Activated CD8-positive, alpha-beta memory T cell treated with anti-CD3 and anti-CD28 coated beads, Interleukin-2, amount 50 U/mL, for 48 hours (primary cell): ENCODE measurements at places on chromosomes 6 and 20.

DNA sequence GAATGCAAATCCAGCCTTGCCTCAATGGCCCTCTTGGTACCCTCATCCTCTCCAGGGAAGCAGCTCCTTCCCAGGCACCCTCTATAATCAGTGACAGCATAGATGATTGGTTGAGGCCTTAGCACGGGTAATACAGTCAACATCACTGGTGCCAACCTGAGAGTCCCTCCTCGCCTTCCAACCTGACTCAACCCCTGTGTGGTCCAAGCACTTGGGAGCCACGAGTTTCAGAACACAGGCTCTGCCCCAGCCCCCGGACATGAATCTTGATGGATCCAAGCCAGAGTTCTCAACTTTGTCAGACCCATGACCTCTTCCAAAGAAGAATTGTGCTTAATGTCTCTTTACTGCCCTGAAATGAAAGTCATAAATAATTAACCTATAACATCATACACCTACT is 213.9 kb downstream of the PREX1 start:
- no peak for DNase-seq

GRCh38 chr6:74651948-74652842 is 553.7 kb downstream of the COL12A1 start:
- no peak for DNase-seq

DNA sequence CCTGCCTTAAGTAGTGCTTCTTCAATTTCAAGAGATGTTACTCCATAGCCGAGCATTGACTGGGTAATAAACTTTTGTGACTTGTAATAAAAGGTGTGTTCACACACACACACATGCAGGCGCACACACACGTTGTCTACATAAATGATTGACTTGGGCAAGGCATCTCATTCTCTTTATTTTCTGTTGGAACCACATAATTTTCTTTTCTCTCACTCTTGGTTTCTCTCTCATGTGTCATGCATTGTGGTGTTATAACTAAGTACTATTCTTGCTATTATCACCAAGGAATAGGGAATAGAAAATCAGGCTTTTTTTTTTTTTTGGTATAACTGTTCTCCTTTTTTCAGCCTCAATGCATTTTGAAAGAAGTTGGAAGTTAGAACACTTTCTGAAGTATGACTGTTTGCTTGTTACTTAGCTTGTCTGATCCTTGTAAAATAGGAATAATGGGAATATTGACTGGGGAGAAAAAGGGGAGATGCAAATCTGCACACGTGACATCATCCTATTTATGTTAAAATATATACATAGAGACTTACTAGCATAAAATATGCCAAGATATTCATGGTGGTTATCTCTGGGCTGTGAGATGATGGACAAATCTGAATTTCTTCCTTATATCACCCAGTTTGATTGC is 26.1 kb upstream of the CD83 start:
- DNase-seq: no peak

- DNase-seq: no peak
Measured at GRCh38 chr6:126030045-126030444, 43.7 kb downstream of the TRMT11 start.

- no peak for DNase-seq
Measured at GRCh38 chr6:78701407-78701806, 165.9 kb upstream of the IRAK1BP1 start.

DNA sequence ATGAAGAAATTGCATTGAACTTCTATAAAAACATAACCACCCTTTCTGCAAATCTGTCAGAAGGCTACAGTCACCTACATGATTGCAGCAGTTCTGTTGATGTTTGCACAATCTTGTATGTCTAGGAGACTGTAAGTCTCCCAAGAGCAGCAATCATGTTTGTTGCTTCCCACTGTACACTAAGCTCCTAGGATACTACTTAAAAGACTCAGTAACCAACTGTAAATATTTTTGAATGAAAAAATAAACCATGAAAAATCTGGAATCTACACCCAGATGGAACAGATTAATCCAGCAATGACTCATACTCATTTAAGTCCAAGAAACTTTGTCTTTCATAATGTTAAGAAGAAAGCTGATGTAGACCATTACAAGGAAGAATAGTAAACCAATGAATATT is 168.5 kb upstream of the ATXN1 start:
- DNase-seq: no peak

DNA sequence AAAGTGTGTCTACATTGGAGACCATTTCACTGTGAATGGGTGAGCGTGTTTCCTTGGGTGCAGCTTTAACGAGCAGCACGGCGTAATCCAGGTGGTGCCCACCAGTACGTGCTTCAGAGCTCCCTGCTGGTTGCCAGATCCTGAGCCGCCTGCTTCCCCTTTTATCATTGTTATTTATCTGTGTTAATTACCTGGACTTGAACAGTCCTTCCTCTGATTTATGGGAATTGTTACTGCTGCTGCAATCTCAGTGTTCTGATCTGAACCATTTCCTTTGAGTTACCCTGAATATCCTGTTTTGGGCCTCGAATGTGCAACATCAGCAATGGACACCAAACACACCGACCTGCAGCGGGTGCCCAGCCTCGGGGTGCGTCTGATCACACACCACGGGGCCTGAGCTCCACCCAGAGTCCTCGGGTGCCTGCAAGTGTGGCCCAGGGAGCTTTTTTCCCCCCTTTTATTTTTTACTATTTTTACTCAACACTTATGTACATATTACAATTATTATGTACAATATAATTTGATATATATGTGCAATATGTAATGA is 81.3 kb downstream of the RPP40 start:
- no peak for DNase-seq

- DNase-seq: no peak
Measured at GRCh38 chr6:21245488-21245887, 348.1 kb upstream of the SOX4 start.

- no peak for DNase-seq
Measured at GRCh38 chr6:120960761-120961160, 373.5 kb downstream of the TBC1D32 start.

GRCh38 chr20:36173451-36173933 is 19.0 kb downstream of the EPB41L1 start:
- DNase-seq: no peak

DNA sequence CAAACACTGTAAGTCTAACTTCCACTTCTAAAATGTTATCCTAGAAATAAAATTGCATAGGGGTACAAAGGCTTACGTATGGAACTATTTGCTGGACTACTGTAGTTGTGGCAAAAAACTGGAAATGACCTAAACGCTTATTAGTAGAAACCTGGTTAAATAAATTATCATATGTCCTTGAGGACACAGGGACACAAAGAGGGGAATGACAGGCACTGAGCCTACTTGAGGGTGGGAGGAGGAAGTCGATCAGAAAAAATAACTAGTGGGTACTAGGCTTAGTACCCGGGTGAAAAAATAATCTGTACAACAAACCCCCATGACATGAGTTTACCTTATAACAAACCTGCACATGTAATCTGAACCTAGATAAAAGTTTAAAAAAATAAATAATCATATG is 28.4 kb downstream of the BCAS1 start:
- no peak for DNase-seq

GRCh38 chr6:170224694-170225660 is 65.9 kb downstream of the DLL1 start:
- DNase-seq: no peak

GRCh38 chr6:5050009-5050408 is 35.1 kb upstream of the PPP1R3G start:
- DNase-seq: no peak

- DNase-seq: no peak
Measured at GRCh38 chr20:61290721-61291120, 38.7 kb downstream of the CDH4 start.
